ENCODE measurements at places on chromosomes 7 and 10.
A peak's percentile ranks its signal among the peaks of the same experiment; 100 is the strongest.

DNA sequence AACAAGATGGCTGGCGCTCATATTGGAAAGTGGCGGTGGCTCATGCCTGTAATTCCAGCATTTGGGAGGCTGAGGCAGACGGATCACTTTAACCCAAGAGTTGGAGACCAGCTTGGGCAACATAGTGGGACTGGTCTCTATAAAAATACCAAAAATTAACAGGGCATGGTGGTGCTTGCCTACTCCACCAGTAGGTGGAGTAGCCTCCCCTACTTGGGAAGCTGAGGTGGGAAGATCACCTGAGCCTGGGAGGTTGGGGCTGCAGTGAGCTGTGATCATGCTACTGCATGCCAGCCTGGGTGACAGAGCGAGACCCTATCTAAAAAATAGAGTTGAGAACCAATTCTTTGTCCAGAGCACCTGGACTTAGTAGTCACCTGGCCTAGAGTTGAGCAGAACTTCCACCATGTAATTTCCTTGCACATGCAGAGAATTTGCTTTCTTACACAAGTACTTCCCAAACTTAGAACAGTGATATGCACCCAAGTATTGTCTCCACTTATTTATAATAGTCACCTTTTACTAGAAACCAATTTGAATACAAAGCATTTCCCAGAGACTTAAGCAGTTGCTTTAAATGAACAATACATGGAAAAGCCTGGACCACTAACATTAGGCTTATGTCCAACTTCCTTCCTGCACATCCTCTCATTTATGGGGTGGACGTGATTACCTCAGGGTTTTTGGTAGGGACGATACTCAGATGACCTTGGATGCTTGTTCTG lies 15.9 kb downstream of the LAMB4 start:
- DNase-seq, result peak; percentile 86

- DNase-seq, result no peak
Observed at GRCh38 chr10:109939315-109939961, 16.1 kb upstream of the XPNPEP1 start.

DNA sequence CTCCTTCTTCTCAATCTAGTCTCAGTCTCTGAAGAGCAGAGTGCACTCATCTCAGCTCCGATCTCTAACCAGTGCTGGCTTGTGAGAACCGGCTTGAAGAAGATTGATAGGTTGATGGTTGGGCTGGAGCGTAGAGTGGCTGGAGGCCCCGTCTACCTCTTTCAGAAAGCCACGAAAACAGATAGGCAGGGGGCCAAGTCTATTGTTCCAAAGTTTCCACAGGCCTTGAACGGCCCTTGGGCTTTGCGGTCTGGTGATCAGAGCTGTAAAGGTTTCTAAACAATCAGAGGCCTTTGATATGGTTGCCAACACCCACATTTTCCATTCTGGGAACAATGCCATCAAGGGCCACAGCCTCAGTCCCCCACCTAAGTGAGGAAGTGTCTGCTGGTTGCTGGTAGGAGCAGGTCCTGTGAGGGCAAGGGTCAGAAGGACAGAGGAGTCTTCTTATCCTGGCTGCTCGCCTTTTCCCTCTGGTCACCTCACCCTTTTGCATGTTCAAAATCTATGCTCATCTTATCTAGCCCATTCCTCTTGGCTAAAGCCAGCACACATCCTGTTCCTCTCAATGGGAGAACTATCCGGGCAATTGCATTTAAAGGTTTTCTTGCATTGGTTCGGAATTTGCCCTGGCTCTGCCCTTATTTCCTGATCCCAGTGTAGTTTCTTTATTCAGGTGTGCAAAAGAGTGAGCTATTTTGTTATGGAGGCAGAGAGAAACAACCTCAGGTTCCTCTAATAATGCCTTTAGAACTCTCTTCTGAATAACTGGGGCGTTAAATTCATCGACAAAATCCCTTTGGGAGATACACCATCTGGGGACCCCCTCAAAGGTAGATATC lies 70.3 kb upstream of the KMT2E start:
- peak; percentile 27 for DNase-seq

DNA sequence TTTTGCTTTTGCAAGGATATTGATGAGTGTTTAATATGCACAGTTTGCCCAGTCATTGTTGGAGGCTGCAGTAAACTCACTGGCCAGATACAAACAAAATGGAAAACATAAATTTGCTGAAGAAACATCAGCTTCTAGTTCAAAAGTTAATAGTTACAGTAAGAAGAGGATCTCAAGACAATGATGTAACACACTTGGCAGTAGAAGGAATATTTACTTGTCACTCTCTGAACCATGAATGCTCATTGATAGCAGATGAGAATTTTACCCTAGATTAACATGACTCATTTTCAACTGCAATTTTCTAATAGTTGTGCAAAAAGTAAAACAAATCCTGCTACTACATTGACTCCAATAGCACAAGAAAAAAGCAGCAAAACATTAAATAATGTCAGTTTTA lies 47.7 kb downstream of the VWC2 start:
- no peak for DNase-seq

GRCh38 chr7:22109761-22110160 lies 164.1 kb upstream of the CDCA7L start:
- peak; percentile 55 for DNase-seq

Measured in NCI-H69 (cell line).